Activated naive CD8-positive, alpha-beta T cell treated with anti-CD3 and anti-CD28 coated beads for 36 hours (primary cell): ENCODE measurements at places on chromosomes 12 and 14. TPM values are rescaled to one million over a fixed set of nuclear protein-coding genes. Genes with fewer than 3 reads are reported as not detected.

The PMCH gene
- total RNA-seq: 0.68 TPM

The CDKL1 gene
- 7.4 TPM for total RNA-seq

The NTS gene
- not detected for total RNA-seq

The WNK1 gene
- total RNA-seq: 118 TPM

The STRAP gene
- total RNA-seq: 184 TPM

The PMEL gene
- total RNA-seq: 0.25 TPM

The TAS2R42 gene
- total RNA-seq: not detected

The CCDC175 gene
- not detected for total RNA-seq

DNA sequence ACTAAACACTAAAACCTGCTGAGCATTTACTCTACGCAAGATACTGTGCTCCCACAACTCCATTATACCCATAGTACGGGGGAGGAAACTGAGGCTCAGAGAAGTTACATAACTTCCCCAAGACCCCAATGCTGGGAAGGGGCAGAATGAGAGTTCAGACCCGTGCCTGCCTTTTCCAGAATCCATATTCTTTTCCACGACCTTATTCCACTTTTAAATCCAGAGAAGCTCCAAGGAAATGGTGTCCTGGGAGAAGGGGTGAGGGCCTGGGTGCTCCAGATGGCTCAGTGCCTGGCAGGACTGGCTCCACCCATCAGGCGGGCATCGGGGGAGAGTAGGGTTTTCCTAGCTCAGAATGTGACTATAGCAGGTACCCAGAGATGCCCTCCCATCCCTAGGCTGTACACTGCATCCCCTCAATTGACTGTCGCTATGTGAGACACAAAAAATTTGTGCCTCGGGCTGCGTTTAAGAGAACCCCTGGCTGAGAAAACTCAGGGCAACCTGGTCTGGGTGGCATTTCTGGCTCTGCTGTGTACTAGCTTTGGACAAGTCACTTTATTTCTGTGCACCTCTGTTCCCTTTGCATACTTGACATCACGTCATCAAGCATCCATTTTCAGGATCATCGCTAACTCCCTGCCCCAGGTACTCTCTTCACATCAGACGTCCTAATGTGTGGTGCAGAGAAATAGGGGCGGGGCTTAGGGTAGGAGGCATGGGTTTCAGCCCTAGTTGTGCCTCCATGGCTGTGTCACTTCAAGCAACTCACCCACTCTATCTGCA, 11.6 kb upstream of the IQSEC3 start:
- H3K4me1 ChIP-seq: no peaks in the 10 kb centered on the region
- no peak overlapping the region for H3K27ac ChIP-seq
- H3K4me3 ChIP-seq: no peak overlapping the region
- H3K36me3 ChIP-seq: peaks cover 5% of the 10 kb centered on the region

DNA sequence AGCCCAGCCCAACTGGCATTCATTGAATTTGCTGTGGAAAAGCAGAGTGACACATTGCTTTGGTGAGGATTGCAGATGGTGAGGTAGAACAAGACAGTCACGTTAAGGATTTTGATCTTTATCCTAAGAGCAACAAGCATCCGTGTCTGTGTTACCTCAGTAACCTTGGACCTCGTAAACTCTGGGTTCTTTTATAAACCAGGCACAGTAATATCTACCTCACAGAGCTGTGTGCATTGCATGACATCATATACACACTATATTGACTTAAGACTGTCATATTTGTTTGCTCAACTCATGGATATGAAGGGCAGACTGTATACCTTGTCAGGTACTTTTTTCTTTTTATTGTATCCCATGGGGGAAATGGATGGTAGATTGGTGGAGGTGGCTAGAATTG, 156.2 kb downstream of the ETV6 start:
- H3K27me3 ChIP-seq: no peaks in the 10 kb centered on the region
- no peak for DNase-seq
- H3K4me3 ChIP-seq: no peak overlapping the region
- H3K4me1 ChIP-seq: peaks cover 17% of the 10 kb centered on the region
- H3K27ac ChIP-seq: no peak overlapping the region

GRCh38 chr12:47885012-47885501, 19.7 kb downstream of the VDR start:
- DNase-seq: peak; percentile 88
- H3K27ac ChIP-seq: peak overlapping the region; percentile 92
- H3K4me1 ChIP-seq: peaks cover 77% of the 10 kb centered on the region
- H3K4me3 ChIP-seq: peak overlapping the region; percentile 64
- peaks cover 51% of the 10 kb centered on the region for H3K36me3 ChIP-seq

DNA sequence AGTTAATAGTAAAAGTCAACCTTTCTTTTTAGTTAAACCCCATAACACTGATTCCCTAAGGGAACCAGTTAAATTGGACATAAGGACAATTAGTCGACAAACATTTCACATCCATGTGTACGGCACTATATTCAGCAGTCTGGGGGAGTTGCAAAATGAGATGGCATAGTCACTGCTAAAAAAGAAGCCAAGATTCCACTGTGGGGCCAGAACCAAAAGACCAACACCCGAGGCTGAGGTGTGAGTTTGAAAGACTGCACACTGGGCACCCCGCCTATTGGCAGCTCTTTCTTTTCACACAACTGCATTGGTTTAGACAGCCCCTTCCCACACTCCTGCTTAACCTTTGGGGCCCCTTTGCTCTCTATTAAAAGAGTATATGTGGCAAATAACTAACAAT, 16.7 kb downstream of the SETD3 start:
- H3K4me1 ChIP-seq: peaks cover 17% of the 10 kb centered on the region
- no peaks in the 10 kb centered on the region for H3K27me3 ChIP-seq
- DNase-seq: no peak
- H3K27ac ChIP-seq: no peak overlapping the region
- peaks cover 7% of the 10 kb centered on the region for H3K36me3 ChIP-seq

GRCh38 chr12:117284140-117284539, 77.3 kb downstream of the NOS1 start:
- H3K27me3 ChIP-seq: peaks cover 8% of the 10 kb centered on the region
- no peak for DNase-seq
- no peaks in the 10 kb centered on the region for H3K4me1 ChIP-seq
- no peak overlapping the region for H3K4me3 ChIP-seq
- H3K27ac ChIP-seq: no peak overlapping the region
- H3K36me3 ChIP-seq: no peaks in the 10 kb centered on the region

- H3K36me3 ChIP-seq: peaks cover 53% of the 10 kb centered on the region
- DNase-seq: no peak
- peaks cover 60% of the 10 kb centered on the region for H3K4me1 ChIP-seq
- H3K27me3 ChIP-seq: no peaks in the 10 kb centered on the region
- no peak overlapping the region for H3K4me3 ChIP-seq
- H3K27ac ChIP-seq: no peak overlapping the region
These were observed 10.8 kb downstream of the SINHCAF start for GRCh38 chr12:31315044-31315715.

DNA sequence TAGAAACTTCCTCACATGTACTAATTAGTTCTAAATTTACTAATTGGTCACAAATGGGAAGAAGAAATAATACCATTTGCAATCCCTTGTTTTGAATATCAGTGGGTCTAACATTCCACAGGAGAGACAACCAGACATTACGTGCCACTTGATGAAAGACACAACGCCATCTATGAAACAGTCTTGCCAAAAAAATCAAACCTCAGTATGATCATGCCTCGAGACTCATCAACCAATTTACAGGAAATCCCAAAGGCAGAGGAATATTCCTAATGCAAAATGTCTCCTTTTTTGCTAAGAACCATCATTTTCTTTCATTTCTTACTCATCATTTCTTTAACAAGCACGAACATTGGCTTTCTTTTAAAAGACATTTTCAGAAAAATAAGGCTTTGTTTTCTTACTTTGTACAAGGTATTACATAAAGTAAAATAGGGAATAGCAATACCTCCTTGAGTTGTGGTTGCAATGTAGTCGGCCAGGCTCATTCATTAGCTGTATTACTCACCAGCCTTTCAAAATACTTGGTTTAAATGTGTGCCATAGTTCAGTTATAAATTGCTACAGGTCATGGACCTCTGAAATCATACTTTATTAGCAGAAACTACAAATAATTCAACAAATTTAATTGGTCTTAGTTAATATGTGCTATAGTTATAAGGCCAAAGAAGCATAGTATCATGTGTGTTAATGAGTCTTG, 436.2 kb upstream of the FLRT2 start:
- H3K36me3 ChIP-seq: no peaks in the 10 kb centered on the region
- no peaks in the 10 kb centered on the region for H3K4me1 ChIP-seq
- H3K4me3 ChIP-seq: no peak overlapping the region
- H3K27ac ChIP-seq: no peak overlapping the region
- no peaks in the 10 kb centered on the region for H3K27me3 ChIP-seq

DNA sequence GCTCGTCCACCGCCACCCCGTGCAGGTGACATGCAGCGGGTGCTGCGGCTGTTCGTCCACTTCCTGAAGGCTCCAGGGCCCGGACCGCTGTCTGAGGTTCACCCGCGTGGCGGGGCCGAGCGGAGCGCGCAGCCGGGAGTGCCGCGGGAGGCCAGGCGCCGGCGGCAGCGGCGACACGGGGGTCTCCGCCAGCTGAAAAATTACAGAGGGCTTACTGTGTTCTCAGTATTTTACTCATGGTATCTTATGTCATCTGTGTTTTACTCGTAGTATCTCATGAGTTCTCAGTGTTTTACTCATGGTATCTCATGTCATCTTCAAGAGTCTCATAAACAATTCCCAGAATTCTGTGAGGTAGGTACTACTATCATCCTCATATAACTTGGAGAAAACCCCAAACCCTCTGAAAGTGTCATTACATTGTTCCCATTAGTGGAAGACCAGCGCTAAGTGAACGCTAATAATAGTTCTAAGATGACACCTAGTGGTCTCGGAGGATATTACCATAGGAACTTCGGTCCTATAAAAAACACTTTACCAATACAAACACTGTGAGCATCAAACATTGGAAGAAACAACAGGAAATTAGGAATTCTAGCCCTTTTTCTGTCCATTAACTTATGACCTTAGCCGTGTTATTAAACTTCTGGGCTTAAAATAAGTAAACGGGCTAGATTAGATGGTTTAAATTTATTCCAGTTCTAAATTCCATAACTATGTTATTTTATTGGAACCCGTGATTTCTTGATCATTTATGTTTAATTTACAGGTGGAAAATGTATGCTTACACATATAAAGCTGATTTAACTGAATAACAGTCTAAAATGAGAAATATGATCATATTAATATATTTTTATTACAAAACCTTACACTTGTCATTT, 32.4 kb downstream of the AK7 start:
- no peaks in the 10 kb centered on the region for H3K36me3 ChIP-seq
- H3K4me1 ChIP-seq: peaks cover 2% of the 10 kb centered on the region
- H3K27ac ChIP-seq: peak overlapping the region; percentile 42
- peaks cover 5% of the 10 kb centered on the region for H3K27me3 ChIP-seq

DNA sequence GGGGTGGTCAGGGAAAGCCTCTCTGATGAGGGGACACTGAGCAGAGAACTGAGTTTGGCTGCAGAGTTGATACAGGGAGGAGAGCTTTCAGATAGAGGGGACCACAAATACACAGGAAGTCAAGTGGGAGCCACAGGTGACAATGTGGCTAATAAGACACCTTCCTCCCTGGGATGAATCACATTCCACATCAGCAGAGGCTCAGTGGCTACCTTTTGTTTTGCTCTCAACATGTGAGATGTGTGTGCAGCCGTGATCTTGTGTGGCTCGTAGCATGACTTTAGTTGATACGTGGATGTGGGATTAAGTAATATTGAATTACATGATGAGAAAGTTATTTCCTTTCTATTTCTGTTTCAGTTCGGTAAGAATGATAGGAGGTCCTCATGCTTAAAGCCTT, 7.5 kb downstream of the CRADD start:
- H3K4me1 ChIP-seq: peaks cover 16% of the 10 kb centered on the region
- H3K27ac ChIP-seq: peak overlapping the region; percentile 25
- peaks cover 2% of the 10 kb centered on the region for H3K36me3 ChIP-seq
- no peak for DNase-seq

DNA sequence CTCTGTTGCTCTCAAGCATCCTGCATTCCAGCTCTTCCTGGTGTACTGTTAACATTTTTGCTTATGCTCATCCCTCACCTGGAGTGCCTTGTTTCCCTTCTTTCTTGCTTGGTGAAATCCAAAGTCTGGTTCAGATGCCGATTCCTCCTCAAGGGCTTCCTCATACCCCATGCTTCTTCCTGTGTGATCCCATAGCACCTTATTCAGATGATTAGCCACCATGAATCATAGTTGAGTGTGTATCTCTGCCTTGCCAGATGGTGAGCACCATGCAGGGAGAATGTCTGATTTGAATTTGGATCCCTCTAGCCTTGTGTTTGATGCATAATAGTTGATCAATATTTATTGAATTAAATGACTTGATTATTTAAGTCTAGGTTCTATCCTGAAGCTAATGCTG, 39.4 kb upstream of the ANO4 start:
- DNase-seq: no peak
- no peaks in the 10 kb centered on the region for H3K27me3 ChIP-seq
- no peaks in the 10 kb centered on the region for H3K36me3 ChIP-seq
- H3K4me1 ChIP-seq: no peaks in the 10 kb centered on the region
- no peak overlapping the region for H3K27ac ChIP-seq
- no peak overlapping the region for H3K4me3 ChIP-seq

DNA sequence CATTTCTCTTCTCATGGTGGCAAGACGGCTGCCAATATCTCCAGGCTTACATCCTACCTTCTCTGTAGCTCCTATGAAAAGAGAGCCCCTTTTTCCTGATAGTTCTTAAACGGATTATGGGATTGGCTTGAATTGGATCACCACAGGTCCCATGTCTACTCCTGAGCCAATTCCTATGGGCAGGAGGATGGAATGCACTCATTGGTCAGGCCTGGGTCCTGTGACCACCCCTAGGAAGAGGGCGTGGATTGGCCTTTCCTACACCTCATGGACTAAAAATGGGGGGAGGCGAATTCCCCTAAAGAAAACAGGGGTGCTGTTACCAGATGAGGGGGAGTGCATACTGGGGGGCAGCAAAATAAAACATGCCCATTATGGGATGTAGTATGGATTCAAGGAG, 108.8 kb downstream of the PTPN11 start:
- no peaks in the 10 kb centered on the region for H3K27me3 ChIP-seq
- H3K4me1 ChIP-seq: no peaks in the 10 kb centered on the region
- H3K36me3 ChIP-seq: no peaks in the 10 kb centered on the region

DNA sequence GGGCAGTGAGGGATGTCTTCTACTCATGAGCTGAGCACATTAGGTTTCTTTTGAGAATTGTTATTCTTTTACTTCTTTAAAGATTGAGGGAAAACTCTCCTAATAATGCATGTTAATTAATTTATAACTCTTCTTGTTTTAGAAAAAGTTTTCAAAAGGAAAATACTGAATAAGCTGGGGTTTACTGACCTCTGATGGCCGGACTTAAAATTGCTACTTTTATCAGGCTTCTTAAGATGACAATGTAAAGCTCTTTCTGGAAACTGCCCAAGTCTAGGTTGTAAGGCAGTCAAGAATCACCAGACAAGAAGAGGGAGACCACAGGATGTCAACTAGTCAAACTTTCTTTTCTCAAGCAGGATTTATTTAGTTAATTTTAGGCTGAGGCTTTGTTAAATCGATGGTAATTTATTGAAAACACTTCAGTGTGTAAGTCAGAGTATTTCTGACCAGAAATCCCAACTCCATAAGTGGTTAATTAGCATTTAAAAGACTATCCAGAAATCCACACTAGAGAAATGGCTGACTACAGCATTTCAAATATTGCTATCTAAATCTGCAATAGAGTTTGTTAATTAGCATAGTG, 82.1 kb downstream of the AVPR1A start:
- H3K4me3 ChIP-seq: no peak overlapping the region
- no peaks in the 10 kb centered on the region for H3K27me3 ChIP-seq
- no peak overlapping the region for H3K27ac ChIP-seq
- DNase-seq: no peak
- H3K4me1 ChIP-seq: no peaks in the 10 kb centered on the region

- H3K27me3 ChIP-seq: no peaks in the 10 kb centered on the region
- no peak for DNase-seq
- no peaks in the 10 kb centered on the region for H3K4me1 ChIP-seq
- no peak overlapping the region for H3K4me3 ChIP-seq
These were observed 23.7 kb downstream of the PIGH start for GRCh38 chr14:67576216-67576955.
